ENCODE measurements at places on chromosomes 13 and 19.

GRCh38 chr13:48583859-48584311, 51.0 kb upstream of the RCBTB2 start:
- no peak for DNase-seq

DNA sequence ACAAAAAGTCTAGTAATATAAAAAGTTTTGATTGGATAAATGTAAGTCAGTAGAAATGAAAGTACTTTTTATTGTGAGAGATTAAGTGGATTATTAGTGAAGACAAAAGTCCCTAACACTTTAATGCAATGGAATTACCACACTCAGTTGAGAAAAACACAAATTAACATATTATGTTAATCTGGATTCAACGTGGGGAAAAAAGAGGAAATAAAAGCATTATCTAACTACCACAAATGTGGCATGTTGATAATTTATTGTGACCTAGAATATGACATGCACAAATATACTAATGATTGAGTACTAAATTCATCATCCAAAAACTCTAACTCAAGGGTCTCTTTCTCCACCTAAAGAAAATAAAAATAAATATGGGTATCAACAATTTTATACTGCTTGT, 41.5 kb downstream of the FOXO1 start:
- no peak for DNase-seq

DNA sequence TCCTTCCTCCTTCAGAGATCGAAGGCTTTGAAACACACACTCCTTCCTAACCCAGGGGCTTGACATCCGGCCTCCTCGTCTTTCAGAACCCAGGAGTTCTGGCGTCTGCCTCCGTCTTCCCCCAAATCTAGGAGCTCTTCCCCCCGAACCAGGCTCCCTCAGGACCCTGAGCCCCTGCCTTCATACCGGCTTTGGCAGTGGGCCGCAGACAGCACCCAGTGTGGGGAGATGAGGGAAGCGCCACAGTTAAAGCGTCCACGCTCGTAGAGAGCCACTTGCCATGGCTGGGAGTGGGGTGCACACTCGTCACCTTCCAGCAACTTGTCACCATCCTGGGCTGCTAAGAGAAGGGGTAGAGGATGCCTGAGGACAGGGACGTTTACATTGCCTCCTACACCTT, 3.9 kb upstream of the KLK1 start:
- DNase-seq = no peak

DNA sequence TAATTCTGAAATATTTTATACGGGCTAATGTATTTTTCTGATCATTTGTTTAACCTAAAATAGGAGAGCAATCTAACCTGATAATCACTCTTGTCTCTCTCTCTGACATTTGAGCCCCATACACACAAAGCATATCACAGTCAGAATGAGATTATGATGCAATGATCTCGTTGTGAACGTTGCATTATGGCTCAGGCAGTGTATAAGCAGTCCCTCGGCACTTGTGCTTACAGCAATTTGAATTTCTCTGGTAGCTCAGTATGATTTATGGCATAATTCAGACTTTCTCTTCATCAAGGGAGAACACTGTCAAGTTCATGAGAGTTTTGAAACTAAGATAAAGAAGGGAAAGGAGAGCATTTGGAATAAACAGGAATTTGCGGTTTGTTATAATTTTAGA, 256.1 kb downstream of the DACH1 start:
- no peak for DNase-seq

- no peak for DNase-seq
Observed at GRCh38 chr19:44876930-44877535, 14.0 kb upstream of the TOMM40 start.

GRCh38 chr19:29636553-29637360, 28.5 kb upstream of the PLEKHF1 start:
- no peak for DNase-seq

GRCh38 chr19:1270213-1270853, 1.2 kb downstream of the CIRBP start:
- DNase-seq = no peak

- no peak for DNase-seq
Observed at GRCh38 chr13:98396071-98396710, 180.7 kb downstream of the STK24 start.

DNA sequence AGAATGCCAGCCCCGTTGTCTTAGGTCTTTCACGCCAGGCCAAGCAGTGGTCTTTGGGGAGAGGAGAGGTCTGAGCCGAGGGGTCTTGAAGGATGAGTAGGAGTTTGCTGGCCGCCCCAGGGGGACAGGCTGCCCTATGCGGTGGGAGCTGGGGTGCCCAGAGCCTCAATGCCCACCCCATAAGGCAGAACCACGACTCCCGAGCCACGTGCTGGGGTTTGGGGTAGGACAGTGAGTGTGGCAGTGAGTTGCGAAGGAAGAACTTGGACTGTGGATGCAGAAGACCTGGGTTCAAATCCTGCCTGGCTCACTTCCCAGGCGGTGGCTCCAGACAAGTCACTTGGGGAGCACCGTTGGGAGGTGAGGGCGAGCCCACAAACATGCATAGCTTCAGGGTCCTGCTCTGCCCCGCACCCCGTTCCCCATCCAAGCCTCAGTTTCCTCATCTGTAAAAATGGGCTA, 5.5 kb downstream of the RAB11B start:
- no peak for DNase-seq

- no peak for DNase-seq
Observed at GRCh38 chr13:21095311-21095710, 33.9 kb upstream of the LATS2 start.

- DNase-seq = no peak
Observed at GRCh38 chr19:12543855-12544254, 7.4 kb downstream of the ZNF564 start.

- DNase-seq = no peak
Observed at GRCh38 chr13:47796816-47797215, 204.3 kb downstream of the SUCLA2 start.

GRCh38 chr13:100521851-100522617, 66.6 kb downstream of the GGACT start:
- no peak for DNase-seq

Measured in substantia nigra (tissue), 51 donors.